Spinal cord (tissue), 10 donors: ENCODE measurements at places on chromosomes 12 and 14. TPM values are rescaled to one million over a fixed set of nuclear protein-coding genes. Genes with fewer than 3 reads are reported as not detected.

TAS2R30 gene
- total RNA-seq, result 5.7 TPM

DCN gene
- total RNA-seq, result 1,076 TPM

IFI27 gene
- 35.9 TPM for total RNA-seq

RHOF gene
- total RNA-seq, result 10.7 TPM

SLC8A3 gene
- 39.9 TPM for total RNA-seq

TAS2R31 gene
- 7.8 TPM for total RNA-seq

SLC2A13 gene
- total RNA-seq, result 22.7 TPM

CD9 gene
- 139 TPM for total RNA-seq

MUCL1 gene
- not detected for total RNA-seq

KRT78 gene
- not detected for total RNA-seq

SLC10A1 gene
- total RNA-seq, result not detected

TAS2R10 gene
- total RNA-seq, result 1.8 TPM

MARS1 gene
- 68.6 TPM for total RNA-seq
